ENCODE measurements at places on chromosomes 1 and 21.

- DNase-seq, result no peak
These were observed 32.7 kb downstream of the TRIM11 start for GRCh38 chr1:228373681-228374571.

- no peak for DNase-seq
These were observed 13.4 kb downstream of the CD58 start for GRCh38 chr1:116557323-116557878.

GRCh38 chr1:199135901-199136300 is 497.1 kb downstream of the PTPRC start:
- DNase-seq, result no peak

- no peak for DNase-seq
These were observed 37.1 kb downstream of the C21orf91 start for GRCh38 chr21:17782051-17782450.

DNA sequence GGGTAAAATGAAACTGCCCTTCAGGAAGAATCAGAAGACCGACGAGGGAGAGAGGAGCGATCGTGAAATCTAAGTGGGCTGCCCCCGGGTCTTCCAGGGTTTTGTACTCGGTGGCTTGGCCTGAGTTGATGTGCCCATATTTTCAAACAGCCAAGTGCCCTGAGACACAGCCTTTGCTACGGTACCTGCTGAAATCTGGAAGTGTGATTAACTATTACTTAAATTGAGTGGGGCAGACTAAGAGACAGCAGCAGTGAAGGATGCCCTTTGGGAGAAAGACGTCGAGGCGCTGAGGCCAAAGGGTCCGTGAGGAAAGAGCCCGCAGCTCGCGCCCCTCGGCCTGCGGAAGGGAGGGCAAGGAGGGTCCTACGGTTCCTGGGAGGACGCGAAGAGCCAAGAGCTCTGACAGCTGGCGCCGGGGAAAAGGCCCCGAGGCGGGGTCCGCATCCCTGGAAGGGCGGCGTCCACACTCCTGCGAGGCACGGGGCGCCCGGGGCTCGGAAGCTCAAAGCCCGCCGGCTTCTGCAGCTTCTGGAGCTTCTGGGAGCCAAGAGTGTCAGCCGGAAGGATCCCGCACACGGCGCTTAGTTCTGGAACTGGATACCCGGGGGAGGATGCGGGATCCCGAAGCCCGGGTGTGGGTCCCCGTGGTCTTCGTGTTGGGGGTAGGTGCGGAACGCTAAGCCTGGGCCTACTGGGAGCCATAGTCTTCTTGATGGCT is 15.4 kb upstream of the RNU1-4 start:
- no peak for DNase-seq

DNA sequence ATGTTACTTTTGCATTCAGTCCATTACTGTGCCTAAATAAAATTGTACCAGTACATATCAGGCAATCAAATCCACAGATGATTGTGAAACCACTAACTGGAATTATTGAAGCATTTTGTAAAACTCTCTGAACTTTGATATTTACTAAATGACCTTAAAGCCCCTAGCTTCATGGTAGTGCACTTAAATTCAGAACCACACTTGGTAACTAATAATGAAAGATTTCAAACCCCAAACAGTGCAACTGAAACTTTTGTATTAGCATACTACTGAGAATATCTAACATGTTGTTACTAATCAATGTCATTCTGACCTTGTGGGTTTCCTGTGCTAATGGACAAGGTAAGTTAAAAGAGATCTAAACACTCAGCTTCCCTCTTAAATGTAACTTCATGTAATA is at the start of gene CFHR3:
Gene CFHR3 (plus strand): TSS at position 238 of the 400 bp plus-strand sequence. CDS start 47 bp downstream, at position 285.
- DNase-seq, result no peak

DNA sequence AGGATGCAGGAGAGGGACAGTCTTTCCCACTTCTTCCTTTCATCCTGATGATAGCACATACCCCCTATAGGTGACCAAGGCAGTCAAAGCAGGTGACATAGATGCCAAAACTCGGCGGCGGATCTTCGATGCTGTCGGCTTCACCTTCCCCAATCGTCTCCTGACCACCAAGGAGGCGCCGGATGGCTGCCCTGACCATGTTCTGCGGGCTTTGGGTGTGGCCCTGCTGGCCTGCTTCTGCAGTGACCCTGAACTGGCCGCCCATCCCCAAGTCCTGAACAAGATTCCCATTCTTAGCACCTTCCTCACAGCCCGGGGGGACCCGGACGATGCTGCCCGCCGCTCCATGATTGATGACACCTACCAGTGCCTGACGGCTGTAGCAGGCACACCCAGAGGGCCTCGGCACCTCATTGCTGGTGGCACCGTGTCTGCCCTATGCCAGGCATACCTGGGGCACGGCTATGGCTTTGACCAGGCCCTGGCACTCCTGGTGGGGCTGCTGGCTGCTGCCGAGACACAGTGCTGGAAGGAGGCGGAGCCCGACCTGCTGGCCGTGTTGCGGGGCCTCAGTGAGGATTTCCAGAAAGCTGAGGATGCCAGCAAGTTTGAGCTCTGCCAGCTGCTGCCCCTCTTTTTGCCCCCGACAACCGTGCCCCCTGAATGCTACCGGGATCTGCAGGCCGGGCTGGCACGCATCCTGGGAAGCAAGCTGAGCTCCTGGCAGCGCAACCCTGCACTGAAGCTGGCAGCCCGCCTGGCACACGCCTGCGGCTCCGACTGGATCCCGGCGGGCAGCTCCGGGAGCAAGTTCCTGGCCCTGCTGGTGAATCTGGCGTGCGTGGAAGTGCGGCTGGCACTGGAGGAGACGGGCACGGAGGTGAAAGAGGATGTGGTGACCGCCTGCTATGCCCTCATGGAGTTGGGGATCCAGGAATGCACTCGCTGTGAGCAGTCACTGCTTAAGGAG is 2.9 kb downstream of the NCDN start:
- DNase-seq, result no peak

DNA sequence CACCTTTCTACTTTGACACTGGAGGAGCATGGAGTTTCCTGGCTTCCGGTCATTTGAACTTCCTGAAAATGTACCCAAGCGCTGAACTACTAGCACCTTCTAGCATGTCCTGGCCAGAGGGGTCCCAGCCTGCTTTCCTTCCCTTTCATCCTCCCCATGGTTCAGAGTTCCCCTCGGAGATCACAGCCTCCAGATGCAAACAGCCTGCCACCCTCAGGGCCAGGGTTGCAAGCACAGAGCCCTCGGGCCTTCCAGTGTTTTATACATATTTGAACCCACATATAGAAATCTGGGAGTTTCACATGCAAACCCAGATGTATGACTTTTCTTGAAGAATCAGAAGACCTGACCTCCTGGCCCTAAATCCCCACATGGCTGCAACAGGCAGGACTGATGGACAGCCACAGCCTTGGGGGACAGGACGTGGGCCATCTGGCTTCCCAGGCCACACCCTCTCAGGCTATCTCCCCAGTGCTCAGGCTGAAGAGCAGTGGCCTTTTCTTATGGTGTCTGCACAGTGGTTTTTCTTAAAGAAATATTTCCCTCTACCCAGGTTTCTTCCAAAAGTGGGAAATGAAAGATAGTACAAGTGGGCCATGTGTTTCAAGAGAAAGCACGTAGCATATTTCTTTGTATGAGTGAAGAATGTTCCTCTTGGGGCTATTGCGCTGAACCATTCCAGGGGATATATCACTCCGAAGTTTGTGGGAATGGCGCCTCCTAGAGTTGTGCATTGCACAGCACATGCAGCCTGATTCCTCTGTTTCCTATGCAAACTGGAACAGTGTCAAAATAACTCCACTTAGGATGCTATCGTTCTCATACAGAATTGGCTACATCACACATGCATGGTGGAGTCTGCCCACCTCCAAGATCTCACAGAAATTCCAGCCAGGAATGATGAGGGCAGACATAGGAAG is 232.0 kb upstream of the VAMP3 start:
- DNase-seq, result no peak

DNA sequence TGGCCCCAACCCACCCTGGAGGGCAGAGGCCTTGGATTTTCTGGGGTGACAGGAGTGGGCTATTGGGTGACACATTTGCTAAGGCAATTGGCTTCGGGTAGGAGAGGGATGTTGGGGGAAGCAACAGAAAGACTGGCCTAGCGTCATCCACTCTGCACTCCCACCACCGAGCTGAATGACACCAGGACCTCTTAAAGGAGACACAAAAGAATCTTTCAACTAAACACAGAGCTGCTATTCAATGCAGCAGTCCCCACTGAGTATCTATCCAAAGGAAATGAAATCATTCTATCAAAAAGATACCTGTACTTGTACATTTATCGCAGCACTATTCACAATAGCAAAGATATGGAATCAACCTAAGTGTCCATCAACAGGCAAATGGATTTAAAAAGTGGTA is 6.2 kb downstream of the TFF2 start:
- no peak for DNase-seq

DNA sequence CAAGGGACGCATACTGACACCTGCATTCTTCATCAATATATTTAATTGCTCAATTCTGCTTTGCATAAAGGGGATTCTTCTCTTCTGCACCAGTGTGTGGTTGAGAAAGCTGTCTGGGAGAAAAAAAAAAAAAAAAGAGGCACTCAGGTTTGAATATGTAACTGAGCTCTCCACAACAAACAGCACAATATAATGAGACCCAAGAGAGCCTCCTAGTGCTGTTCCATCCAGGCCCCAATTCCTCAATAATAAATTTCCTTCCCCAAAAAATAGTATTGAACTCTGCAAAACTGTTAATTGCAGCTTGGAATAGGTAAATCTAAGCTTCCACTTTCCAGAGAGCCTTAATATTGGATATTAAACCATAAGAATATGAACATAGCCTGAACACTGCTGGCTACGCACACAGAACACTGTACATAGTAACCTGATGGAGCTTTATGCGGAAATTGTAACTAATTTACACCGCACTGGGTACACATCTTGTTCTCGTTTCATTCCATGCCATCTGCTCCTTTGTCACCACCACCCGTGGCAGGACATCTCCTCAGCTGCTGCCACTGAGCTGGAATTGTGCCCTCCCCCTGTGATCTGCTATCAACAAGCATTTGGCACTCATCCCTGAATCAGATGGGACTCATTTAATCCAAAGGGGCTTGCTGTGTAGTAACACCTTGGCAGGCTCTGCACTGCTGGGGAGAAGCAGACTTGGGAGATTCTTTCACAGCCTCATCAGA is 272.0 kb downstream of the HHIPL2 start:
- DNase-seq, result no peak

GRCh38 chr1:116164150-116164549 is 53.0 kb downstream of the MAB21L3 start:
- DNase-seq, result no peak

- DNase-seq, result no peak
These were observed 28.8 kb downstream of the SLC5A9 start for GRCh38 chr1:48251323-48251722.

DNA sequence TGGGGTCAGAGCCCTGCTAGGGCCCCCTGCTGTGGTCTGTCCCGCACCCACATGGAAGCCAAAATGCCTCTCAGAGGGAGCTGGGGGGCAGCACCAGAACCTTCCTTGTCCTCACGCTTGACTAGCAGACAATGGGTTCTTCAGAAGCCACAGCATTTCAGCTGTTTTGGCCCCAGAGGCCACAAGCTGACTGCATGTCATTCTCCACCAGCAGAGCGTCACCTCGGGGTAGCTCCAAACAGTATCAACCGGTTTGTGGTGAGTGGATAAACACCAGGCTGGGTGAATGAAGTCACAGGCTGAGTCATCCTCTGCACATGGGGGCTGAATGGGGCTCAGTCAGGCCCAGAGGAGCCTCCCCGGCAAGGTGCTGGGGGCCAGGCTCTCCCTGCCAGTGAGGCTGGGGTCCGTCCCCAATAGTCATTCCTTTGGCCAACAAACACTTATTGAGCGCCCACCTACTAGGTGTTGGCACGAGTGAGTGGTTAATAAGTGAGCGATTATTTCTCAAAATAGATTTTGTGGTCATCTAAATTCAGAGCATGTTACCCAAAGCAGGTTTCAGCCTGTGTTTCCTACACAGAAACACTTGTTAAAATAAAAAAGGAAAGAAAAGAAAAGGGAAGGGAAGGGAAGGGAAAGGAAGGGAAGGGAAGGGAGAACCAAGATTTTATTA is 9.1 kb downstream of the OLIG1 start:
- peak; percentile 49 for DNase-seq

DNA sequence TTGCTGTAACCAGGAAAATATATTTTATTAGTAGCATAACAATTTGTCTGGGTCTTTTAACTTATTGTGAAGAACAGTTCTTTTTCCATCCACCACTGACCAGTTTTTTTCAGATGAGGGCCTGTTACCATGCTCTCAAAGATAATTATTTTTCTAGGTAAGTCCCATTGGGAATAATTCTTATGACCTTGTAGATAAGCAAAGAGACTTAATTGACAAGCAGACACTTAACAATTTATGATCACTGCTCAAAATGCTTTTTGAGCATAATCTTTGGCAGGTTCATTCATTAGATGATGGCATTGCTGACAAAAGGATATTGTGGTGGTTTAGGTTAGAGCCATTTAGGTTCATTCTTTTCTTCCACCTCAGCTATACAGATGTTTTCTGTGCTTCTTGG is 6.6 kb downstream of the SNX27 start:
- DNase-seq, result no peak

DNA sequence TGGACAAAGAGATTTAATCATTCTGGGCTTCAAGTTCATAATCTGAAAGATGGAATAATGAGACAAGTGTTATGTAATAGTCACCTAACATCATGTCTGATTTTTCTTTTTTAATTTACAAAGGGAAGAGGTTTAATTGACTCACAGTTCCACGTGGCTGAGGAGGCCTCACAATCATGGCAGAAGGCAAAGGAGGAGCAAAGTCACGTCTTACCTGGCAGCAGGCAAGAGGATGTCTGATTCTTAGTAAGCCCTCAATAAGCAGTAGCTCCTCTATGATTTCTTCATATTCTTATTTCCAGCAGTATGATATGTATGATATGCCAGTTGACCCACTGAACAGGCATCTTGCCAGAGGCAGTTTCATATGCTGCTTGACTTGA is 152.7 kb downstream of the S1PR1 start:
- DNase-seq, result no peak

DNA sequence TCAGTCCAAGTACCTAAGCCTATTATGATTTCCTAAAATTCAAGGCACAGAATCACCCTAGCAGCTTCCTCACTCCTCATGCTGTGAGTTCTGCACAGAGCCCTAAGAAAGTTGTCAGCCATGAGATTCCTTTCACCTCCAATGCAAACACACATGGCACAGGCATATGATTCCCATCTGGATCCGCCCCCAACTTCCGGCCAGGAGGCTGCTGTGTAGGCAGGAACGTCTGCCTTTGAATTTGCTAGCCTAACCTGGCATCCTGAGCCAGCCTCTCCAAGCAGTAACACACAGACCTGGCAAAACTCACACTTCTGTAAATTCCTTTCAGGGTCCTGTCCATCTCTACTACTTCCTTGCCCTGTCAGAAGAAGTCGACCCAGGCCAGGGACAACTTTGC is 521.1 kb upstream of the BEND5 start:
- no peak for DNase-seq

GRCh38 chr1:3126756-3127678 is 58.0 kb downstream of the PRDM16 start:
- peak; percentile 45 for DNase-seq

DNA sequence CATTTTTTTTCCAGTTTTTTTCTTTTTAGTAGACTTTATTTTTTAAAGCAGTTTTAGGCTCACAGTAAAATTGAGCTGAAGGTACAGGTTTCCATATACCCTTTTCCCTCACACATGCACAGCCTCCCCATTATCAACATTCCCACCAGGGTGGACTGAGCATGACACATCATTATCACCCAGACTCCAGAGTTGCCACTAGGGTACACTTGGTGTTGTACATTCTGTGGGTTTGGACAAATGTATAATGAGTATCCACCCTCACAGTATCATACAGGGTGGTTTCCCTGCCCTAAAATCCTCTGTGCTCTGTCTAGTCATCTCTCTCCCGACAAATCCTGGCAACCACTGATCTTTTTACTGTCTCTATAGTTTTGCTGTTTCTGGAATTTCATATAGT is 3.0 kb upstream of the AIM2 start:
- no peak for DNase-seq

GRCh38 chr1:112985123-112985522 is 29.1 kb upstream of the SLC16A1 start:
- no peak for DNase-seq

Measured in urinary bladder (tissue), 4 donors.